ENCODE measurements at places on chromosomes 1 and 21. TPM values are rescaled to one million over a fixed set of nuclear protein-coding genes. Genes with fewer than 3 reads are reported as not detected.
A peak's percentile ranks its signal among the peaks of the same experiment; 100 is the strongest.

The ERICH3 gene
- total RNA-seq: not detected

- DNase-seq: peak; percentile 32
Observed at GRCh38 chr1:196355206-196355786, 252.9 kb downstream of the KCNT2 start.

DNA sequence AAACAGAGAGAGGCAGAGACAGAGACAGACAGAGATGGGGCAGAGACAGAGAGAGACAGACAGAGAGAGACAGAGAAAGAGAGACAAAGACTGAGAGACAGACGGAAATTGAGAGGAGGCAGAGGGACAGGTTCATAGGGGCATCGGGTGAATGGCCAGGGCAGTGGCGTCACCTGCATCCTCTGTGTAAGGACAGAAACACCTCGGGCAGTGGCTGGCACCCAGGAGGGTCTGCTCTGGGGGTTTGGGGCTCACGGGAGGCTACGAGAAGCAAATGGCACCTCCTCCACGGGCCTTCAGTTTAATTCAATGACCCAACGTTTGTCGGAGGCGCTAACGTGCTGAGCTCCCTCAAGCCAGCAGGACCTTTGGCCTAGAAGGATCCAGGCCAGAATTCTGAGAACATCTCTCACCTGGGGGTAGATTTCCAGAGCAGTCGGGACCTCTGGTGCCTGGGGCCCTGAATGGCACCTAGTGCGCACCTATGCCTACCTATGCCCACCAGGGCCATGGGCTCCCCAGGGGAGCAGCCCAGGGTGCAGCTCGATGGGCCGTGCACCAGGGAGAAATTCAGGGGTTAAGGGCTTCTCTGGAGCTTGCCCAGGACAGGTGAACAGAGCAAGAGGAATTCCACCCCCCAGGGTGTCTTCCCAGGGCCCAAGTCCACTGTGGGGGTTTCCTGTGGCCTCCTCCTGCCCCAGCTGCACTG, 20.6 kb upstream of the PTTG1IP start:
- no peak for DNase-seq

The APOBEC4 gene
- not detected for total RNA-seq

The LCE1E gene
- not detected for total RNA-seq

The TNNT2 gene
- total RNA-seq: not detected

DNA sequence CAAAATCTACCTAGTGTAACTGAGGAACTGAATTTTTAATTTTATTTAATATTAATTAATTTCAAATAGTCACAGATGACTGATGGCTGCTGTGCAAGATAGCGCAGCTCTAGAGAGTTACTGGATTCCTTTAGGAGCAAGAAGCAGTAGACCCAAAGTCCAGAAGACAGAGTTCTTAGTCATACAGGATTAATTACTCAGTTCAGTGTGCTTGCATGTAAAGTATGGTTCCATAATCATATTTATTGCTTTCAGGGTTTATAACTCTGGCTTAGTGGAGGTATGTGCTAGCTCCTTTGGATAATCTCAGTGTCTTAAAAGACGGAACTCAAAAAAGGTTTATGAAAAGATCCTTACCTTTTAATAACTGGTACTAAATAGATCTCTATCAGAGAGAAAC, 17.4 kb downstream of the CEPT1 start:
- no peak for DNase-seq

DNA sequence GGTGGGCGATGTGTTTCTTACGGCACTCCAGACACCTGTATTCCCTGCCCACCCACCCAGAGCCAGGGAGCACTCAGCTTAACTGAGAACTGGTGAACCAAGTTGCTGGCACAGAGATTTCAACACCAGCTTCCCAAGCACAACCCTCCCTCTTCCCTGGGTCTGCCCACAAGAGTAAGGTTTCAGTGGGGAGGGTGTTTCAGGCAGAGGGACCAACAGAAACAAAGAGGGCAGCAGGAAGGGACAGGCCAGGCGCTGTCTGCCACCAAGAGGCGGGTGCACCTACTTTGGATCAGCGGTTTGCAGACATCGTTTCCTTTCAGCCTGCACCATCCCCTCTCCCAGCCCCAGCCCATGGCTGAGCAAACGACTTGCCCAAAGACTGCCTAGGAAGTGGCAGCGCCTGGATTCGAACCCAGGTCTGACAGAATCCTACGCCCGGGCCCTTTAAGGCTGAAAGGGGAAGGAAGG, 21.9 kb upstream of the ALDH4A1 start:
- no peak for DNase-seq

GRCh38 chr1:224256640-224257039, 73.3 kb downstream of the NVL start:
- no peak for DNase-seq

GRCh38 chr21:42565886-42566523, 52.4 kb downstream of the SLC37A1 start:
- DNase-seq: peak; percentile 21

GRCh38 chr1:218587900-218588299, 242.8 kb downstream of the TGFB2 start:
- DNase-seq: no peak

DNA sequence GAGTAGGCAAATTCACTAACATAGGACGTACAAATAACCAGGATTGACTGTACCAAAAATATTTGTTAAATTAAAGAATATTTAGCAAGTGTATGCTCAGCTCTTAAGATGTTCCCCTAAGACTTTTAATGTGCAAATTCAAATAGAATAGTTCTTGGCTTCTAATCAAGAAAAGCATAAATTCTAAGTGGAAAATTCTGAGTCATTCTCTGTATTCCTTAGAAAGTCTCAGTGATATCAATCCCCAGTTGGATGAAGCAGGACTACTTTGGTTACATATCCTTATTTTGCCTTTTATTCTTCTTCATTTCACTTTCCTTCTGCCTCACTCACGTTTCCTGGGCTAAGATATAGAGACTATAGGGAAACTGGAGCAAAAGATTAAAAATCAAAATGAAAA, 130.2 kb downstream of the IFI44 start:
- DNase-seq: no peak

The KIF26B gene
- 2.9 TPM for total RNA-seq

DNA sequence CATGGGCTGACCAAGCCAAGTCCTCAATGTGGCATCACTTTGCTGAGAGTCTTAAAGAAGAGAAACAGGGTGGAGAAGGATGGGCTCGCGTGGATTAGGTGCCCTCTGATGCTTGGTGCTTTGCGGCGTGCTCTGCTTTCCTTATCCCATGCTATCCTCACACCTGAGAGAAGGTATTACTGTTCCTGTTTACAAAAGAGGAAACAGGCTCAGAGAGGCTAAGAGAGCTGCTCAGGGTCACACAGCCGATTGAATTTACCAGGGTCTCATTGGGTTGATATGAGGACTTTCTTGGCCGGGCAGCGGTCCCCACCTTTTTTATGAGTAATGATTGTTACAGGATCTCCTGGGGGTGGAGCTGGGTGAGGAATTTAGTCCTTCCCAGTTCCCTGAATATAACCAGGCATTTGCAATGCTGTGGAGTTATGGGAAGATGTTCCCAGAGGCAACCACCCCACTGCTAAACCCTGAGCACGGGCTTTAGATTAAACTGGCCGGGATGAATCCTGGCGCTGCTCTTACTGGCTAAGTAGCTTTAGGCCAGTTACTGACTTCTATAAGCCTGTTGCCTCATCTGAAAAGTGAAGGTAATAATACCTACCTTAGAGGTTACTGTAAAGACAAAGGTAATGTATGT, 4.5 kb downstream of the ASCL5 start:
- no peak for DNase-seq

The NPL gene
- 0.45 TPM for total RNA-seq

GRCh38 chr1:27527223-27527889, 37.4 kb upstream of the WASF2 start:
- DNase-seq: no peak

GRCh38 chr1:24990779-24991641, 60.9 kb upstream of the RUNX3 start:
- no peak for DNase-seq

DNA sequence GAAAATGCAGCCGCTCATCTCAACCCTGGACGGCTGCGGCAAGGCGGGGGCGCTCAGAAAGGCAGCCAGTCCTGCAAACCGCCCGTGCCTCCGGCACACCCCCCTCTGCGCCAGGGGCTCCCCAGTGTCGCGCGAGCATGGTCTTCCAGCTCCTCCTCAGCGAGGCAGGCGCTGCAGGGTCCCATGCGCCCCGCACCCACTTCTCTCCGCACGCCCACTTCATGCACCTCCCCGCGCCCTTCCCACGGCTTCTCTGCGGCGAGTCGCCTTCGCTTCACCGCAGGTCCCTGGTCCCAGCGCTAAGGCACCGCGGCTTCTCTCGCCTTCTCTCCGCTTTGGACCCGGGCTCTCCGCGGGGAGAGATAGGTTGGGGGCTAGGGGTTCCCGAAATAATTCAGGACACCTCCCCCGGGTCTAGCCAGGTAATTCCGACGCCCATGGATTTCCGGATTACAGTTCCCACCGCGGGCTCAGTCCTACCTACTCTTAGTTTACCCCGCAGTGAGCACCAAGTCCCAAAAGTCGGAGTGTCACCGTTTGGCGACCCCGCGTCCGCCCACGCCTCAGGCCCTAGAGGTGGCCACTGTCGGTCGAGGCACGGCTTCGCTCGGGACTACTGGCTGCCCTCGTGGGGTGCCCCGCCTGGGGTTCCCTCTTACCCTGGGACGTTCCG, 67.5 kb downstream of the SYT2 start:
- DNase-seq: no peak

GRCh38 chr1:119715542-119715941, 3.8 kb downstream of the PHGDH start:
- DNase-seq: no peak

- DNase-seq: no peak
Observed at GRCh38 chr1:104229860-104230259, 480.2 kb downstream of the AMY1C start.

DNA sequence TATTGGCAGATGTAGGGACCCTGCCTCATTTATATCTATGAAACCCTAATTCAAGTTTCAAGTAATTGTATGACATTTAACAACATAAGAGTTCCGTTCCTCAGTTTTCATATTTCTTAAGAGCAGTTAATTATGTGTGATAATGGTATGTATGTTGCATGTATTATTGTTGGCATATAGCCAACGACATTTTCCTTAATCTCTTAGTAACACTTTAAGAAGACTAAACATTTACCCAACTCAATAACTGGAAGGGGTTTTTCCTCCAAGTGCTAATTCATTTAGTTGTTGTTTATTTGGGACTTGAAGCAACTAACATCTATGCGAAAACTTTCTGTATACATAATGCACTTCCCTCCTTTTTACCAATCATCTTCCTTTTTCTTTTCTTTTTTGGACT, 1.5 kb upstream of the RALGPS2 start:
- DNase-seq: no peak

DNA sequence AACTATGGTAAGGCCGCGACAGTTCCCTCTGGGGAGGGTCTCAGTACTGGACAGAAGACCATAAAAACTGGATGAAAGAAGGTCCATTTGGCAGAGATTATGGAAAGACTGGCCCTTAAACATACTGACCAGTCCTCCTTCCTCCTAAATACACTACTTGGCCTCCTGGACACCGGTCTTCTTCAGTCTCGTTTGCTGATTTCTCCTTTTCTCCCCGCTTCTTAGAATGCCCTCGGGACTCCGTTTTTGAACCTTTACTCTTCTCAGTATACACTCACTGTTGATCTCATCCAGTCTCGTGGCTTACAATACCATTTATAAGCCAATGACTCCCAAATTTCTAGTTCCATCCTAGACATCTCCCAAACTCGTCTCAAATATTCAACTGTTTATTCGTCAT, 694 bp upstream of the MRPL9 start:
- DNase-seq: no peak

- no peak for DNase-seq
Observed at GRCh38 chr1:44543064-44543744, 131.1 kb downstream of the TMEM53 start.

DNA sequence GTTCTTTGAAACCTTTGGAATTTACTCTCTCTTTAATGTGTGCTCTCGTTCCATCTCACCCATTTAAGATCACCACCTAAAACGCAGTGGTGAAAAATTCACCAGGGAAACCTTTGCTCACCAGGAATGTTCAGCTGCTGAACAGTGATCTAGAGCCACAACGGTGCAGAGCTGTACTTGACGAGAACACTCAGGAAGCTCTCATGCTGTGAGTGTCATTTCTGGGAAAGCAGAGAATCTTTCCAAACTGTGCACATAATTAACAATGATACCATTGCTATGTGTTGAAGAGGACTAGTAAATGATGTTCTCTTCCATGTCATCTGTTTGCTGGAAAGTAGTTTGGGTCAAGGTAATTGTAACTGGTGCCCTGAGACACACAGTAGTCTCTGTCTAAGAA, 117.1 kb downstream of the ZZZ3 start:
- no peak for DNase-seq

DNA sequence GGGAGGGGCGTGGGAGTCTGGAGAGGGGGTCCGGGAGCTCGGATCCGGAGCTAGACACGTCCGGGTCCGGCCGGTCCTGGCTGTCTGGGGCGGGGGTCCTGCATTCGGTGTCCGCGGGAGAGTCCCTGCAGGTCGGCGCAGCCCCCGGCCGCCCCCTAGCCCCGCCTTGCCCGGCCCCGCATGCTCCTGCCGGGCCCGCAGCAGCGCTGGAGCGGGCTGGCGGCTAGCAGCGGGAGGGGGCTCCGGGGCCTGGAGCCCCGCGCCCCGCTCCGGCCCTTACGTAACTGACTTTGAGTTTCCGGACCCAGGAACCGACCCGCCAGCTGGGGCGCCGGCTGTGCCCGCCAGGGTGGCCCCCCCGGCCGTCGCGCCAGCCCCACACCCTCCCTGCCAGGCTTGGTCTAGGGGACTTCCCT, 26.9 kb upstream of the EPB41 start:
- DNase-seq: peak; percentile 73

DNA sequence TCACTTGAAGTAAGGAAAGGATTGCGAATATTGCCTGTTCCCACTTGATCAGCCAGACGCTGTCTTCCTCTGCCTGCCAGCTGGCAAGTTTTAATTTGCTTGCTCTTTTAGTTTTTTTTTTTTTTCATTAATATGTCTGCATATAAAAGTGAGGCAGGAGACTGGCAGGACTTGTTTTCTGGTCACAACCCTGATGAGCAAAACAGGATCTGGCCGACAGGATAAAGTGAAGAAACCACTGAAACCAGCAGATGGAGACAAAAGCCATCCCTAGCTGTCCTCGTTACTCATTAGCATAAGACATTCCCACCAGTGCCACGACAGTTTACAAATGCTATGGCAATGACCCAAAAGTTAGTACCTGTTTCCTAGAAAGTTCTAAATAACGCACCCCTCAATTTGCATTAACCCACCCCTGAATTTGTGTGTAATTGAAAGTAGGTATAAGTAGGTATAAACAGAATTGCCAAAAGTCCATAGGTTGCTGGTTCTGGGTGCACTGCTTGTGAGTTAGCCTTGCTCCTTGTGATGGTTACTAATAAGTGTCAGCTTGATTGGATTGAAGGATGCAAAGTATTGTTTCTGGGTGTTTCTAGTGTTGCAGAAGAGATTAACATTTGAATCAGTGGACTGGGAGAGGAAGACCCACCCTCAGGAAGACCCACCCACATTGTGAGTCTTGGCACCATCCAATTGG, 60.8 kb downstream of the ZNF684 start:
- peak; percentile 53 for DNase-seq

- no peak for DNase-seq
Observed at GRCh38 chr1:159296706-159297375, 5.3 kb upstream of the FCER1A start.

DNA sequence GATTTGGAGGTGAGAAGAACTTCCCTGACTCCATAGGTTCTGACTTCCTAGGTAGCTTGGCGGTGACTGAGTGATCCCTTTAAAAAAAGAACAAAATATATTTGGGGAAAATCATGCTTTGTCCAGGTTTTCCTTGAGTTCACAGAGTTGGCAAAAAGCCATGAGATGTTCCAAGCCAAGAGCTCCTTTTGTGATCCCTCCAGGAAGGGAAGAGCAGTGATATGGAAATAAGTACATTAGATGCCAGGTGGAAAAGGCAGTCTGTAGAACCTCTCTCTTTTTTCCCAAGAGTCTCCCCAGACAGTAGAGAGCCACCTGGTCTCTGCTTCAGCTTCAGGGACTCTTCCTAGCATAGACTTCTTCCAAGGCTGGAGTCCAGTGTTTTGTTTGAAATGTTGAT, 10.2 kb downstream of the TLCD4 start:
- no peak for DNase-seq
